A549 treated with AZD2906 at 1 μM for 4 hours (cell line): ENCODE measurements at places on chromosomes 2 and 18. TPM values are rescaled to one million over a fixed set of nuclear protein-coding genes. Genes with fewer than 3 reads are reported as not detected.

Gene DCC
- not detected in 5 replicates for total RNA-seq

Gene DAW1
- total RNA-seq, result 2.1 to 3.4 TPM (median 2.2 TPM) in 5 replicates

Gene FMNL2
- total RNA-seq, result 28.4 to 36.5 TPM (median 32.9 TPM) in 5 replicates

Gene SKOR2
- total RNA-seq, result not detected in 5 replicates

Gene LRATD1
- total RNA-seq, result 0.09 to 0.17 TPM (median 0.14 TPM) in 5 replicates
